Common myeloid progenitor, CD34-positive (primary cell): ENCODE measurements at places on chromosomes 4 and X.

- DNase-seq: no peak
Observed at GRCh38 chr4:175176710-175177109, 258.6 kb downstream of the ADAM29 start.

GRCh38 chr4:149164282-149164681, 651.4 kb downstream of the IQCM start:
- no peak for DNase-seq

- DNase-seq: peak; percentile 47
Observed at GRCh38 chr4:40916880-40917279, 167.1 kb downstream of the NSUN7 start.

GRCh38 chr4:183610613-183611012, 48.4 kb downstream of the RWDD4 start:
- no peak for DNase-seq

- DNase-seq: no peak
Observed at GRCh38 chr4:185479507-185479971, 8.0 kb upstream of the CCDC110 start.

DNA sequence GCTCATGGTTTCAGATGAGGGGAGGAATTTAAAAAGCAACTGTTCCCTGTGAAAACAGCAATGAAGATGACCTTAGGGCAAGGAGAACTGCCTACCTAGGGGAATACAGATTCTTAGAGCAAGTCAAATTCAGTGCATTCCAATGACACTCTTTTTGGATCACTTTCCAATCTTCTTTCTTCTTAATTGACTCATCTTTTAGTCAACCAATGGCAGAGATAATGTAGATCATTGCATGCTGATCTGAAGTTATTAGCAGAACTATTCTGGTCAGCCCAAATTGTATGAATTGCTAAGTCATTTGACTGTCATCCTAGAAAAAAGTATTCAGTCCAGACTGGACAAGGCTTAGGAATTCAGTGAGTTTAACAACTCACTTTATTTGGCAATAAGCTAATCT, 12.6 kb upstream of the NR3C2 start:
- no peak for DNase-seq

GRCh38 chrX:16222151-16222550, 54.9 kb downstream of the MAGEB17 start:
- no peak for DNase-seq

- no peak for DNase-seq
Observed at GRCh38 chr4:155707251-155707650, 40.6 kb downstream of the GUCY1A1 start.
